T-helper 1 cell (primary cell): ENCODE measurements at places on chromosomes 1 and 21.

DNA sequence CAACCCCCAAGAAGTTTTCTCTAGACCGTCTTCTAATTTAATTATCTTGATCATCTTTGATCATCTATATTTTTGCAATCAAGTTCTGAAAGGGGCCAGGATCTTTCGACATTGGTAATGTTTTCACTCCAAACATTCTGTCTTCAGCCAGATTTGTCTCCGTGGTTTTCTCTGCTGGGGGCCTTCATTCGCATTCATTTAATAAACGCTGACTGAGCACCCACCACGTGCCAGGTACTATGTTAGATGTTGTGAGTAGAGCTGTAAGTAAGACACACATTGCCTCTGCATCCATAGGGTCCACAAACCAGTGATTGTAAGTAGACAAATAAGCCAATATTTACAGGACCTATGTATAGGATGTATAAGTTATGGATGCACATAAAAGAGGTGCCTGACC is 134.5 kb upstream of the MROH9 start:
- DNase-seq = no peak

DNA sequence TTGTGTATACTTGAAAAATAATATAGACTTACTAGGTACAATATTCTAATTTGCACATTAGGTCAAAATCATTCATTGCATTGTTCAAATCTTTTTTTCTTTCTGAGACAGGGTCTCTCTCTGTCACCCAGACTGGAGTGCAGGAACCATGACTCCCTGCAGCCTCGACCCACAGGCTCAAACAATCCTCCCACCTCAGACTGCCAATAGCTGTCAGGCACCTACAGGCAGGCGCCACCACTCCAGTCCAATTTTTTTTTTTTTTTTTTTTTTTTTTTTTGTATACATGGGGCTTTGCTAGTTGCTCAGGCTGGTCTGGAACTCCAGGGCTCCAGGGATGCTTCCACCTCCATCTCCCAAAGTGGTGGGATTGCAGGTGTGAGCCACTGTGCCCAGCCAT is 656.9 kb downstream of the KCNT2 start:
- no peak for DNase-seq

DNA sequence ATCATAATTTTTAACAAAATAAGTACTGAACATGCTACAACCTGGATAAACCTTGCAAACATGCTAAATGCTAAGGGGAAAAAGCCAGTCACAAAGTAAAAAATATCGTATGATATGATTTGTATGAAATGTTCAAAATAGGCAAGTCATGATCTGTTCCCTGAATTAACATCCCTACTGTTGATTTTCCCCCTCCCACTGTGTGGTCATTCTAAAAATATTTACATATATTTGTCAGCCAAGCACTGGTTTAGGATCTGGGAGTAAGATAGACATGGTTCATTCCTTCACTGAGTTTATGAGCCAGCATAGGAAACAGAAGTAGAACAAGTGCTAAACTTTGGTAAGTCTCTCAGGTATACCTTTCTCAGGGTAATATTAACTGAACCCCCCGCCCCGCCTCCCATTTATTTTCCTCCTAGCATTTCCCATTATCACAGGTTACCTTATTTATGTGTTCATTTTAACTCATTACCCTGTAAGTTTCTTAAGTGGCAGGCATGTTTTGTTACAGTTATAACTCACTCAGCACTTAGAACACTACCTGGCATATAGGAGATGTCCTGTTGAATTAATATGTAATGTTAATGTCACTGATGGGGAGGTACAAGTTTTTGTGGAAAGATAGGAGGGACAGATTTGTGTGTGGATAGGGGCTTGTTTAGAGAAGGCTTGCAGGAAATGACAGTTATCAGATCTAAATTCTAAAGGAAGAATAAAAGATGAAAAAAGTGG is 12.3 kb downstream of the UQCRH start:
- DNase-seq = no peak

- DNase-seq = no peak
Measured at GRCh38 chr1:175763797-175764196, 20.4 kb upstream of the TNR start.

DNA sequence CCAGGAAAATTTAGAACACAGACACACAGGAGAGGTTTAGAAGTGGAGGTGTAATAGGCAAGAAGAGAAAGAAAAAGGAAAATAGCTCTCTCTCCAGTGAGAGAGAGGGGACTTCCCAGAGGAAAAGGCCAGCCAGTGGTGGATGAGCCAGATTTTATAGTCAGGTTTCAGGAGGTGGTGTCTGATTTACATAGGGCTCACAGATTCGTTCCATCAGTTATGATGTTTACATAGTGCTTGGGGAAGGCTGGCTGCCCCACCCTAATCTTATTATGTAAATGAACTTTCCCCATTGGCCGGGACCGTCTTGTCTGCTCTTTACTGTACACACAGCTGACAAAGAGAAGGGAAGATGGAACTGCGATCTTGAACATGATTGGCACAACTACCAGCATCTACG is 797.3 kb downstream of the PLA2G4A start:
- DNase-seq = no peak

DNA sequence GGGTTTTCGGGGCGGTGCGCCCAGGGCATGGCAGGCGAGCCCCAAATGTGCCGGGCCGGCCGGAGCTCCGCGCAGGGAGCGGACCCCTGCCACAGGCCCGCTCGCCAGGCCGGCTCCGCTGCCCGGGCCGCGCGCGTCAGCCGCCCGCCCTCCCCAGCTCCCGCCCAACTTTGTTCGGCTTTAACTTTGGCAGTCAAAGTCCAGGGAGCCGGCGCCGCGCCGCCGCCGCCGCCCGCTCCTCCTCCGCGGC is 488 bp downstream of the SLC35D1 start:
- DNase-seq = no peak

GRCh38 chr1:151284013-151284577 is 2.0 kb downstream of the ZNF687 start:
- DNase-seq = no peak

DNA sequence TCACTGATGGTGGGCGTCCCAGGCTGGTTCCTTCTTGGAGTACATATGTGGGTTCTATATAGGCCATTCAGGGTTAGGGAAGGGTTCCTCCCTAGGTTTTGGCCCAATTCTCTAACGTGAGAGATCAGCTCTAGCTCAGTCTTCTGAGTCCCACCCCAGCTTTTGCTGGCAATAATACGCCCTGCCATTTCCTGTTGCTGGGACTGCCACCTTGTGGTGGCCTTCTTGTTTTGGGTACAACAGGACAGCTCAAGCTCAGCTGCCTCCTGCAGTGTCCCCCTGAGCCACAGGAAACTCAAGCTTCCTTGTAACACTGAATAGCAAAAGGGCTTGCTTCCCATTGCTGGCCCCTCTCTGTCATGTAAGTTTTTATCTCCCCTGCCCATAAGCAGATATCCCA is 77.8 kb downstream of the BACH1 start:
- DNase-seq = peak; percentile 14

DNA sequence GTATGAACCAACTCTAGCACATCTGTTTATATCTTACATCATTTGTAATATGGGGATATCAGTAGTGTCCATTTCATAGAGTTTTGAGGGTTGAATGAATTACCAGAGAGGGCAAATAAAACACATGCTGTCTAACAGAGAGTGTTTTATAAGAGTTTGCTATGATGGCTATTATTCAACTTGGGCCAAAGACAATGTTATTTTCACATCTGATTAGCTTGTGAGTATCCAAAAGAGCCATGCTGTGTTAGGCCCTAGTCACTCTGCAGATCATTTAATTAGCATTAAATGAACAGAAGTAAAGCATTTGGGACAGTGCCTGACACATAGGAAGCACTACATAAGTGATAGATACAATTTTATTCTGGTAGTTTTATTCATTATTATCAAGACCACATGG is 4.2 kb upstream of the RNF11 start:
- DNase-seq = no peak

DNA sequence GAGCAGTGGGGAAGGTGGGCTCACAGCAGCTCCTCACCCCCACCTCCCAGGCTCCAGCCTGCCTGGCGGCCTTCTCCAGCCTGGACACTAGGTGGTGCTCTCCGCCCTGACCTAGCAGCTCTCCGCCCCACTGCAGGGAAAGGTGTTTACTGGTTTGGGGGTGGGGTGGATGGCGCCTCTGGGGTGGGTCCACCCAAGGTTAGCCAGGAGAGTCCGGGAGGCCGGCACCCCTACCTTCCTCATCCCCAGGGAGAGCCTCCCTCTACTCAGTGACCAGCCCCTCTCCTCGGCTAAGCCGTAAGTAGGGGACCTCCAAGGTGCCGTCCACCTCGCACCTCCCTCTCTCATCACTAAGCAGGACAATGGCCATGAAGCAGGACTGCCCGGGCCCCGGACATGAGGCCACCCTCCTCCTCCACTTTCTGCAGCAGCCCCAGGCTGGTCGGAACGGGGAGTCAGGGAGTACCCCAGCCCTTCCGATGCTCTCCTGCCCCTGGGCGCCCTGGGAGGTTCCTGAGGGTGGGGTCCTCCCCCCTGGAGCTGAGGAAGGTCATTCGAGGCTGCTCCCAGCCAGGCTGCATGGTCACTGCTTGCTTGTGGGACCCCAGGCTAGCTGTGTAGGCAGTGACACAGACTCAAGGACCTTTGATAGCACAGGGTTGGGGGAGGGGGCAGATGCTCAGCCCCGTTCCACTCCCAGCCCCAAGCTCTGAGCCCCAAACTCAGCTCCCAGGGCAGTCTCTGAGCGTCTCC is 101.4 kb upstream of the VAMP3 start:
- DNase-seq = peak; percentile 41

DNA sequence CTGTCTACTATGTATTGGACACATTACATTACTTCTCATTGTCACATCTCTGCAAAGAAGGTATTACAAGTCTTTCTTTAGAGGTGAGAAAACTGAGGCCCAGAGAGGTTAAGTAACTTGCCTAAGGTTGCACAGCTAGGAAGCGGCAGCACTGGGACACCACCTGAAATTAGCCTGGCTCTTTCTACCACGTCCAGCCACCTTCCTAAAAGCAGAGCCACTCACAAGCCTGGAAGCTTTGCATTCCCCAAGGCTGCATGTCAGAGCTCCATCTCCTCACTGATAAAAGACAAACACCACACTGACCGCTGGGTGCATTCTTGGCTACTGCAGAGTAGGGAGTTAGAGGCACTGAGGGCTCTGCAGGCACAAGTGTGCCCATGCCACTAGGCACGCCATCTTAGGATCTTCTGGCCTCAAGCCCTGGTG is 2.4 kb downstream of the CD247 start:
- DNase-seq = no peak

GRCh38 chr1:232542633-232543593 is 87.0 kb downstream of the SIPA1L2 start:
- DNase-seq = no peak

GRCh38 chr1:222097588-222097987 is 355.7 kb upstream of the DUSP10 start:
- no peak for DNase-seq

GRCh38 chr1:18035145-18035544 is 72.5 kb upstream of the IGSF21 start:
- no peak for DNase-seq

GRCh38 chr1:198756470-198756869 is 117.6 kb downstream of the PTPRC start:
- DNase-seq = no peak

GRCh38 chr1:173554541-173555250 is 48.2 kb downstream of the SLC9C2 start:
- no peak for DNase-seq

DNA sequence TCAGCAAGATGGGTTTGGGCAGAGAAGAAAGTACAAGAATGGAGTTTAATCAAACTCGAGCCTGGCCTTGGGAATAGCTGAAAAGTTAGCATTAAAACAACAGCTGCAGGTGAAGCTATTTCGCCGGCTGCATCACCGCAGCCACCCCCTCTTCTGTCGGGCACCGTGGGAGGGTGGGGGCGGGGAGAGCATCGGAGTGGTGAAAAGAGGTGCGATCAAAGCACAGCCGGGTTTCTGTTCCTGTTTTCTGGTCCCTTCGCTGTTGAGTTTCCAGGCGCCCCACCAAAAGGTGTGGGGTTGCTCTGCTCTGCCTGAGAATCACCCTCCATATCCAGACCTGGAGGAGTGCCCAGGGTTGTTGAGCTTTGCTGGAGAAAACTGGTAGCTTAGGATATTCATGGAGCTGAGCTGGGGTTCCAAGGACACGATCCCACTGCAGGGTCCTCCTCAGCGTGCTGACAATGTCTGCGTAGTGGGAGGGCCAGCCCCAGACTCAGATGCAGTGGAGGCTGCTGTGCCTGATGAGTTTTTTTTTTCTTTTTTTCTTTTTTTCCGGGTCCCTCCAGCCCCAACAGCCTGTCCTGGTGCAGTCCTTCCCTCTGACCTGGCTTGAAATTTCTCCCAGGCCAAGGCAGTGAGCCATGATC is 127.5 kb upstream of the C1orf174 start:
- DNase-seq = no peak

DNA sequence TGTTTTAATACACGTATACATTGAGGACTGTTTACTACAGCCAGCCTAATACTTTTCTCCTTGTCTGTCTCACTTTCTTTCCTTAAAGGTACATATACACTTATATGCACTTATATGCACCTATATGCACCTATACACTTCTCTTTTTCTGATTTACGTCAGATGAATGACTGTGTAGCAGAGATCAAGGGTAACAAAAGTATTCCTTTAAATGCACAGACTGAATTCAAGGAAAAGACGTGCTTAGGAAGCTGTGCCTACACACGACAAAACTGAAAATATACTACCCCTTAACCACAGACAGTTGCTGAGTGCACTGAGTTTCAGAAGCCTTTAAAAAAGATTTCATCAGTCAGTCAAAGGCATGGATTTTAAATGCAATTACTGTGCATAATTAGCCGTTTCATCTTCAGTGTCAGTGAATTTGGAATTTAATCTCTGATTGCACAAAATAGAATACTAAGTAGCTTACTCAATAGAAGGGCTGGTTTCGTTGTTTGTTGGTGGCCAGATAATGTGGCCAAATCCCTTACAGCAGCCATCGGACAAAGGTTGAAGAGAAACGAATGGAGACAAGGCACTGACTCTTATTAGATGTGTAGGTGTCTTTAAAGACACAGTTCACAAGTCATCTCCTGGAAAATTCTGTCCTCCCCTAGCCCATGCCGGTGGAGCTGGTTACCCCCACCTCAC is 38.3 kb upstream of the TARBP1 start:
- DNase-seq = peak; percentile 88

DNA sequence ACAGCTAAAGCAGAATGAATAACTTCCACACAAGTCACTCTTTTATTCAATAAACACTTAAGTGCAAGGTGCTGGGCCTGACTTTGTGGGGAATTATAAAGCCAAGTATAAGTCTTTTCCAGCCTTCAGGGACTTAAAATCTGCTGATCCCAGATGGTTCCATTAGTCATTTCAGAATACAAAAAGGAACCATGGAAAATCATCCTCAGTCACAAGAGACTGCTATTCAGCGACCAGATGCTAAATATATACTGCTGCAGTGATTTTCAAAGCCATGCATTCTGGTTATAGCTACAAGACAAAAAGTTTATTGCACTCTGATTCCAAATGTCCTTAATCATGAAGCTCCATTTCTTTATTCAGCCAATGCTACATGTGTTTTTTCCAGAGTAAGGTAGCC is 25.7 kb downstream of the GLMN start:
- no peak for DNase-seq
